A549 treated with CORT108297 at 1 μM for 4 hours (cell line): ENCODE measurements at places on chromosomes 7 and 10. TPM values are rescaled to one million over a fixed set of nuclear protein-coding genes. Genes with fewer than 3 reads are reported as not detected.

The TMEM196 gene
- total RNA-seq: not detected in 5 replicates

The SEC31B gene
- 1.6 to 3.0 TPM (median 2.3 TPM) in 5 replicates for total RNA-seq

The GNAT3 gene
- total RNA-seq: not detected in 5 replicates

The GDF2 gene
- total RNA-seq: not detected in 5 replicates

The MEOX2 gene
- total RNA-seq: not detected in 5 replicates

The NEBL gene
- total RNA-seq: 4.2 to 7.1 TPM (median 5.8 TPM) in 5 replicates

The NPM3 gene
- 102 to 129 TPM (median 121 TPM) in 5 replicates for total RNA-seq

The CPEB3 gene
- 0.24 to 0.42 TPM (median 0.34 TPM) in 5 replicates for total RNA-seq

The TRIM74 gene
- 0.20 to 0.61 TPM (median 0.47 TPM) in 5 replicates for total RNA-seq
